Adrenal gland (tissue), 19 donors: ENCODE measurements at places on chromosomes 2 and 18. TPM values are rescaled to one million over a fixed set of nuclear protein-coding genes. Genes with fewer than 3 reads are reported as not detected.

ZNF521 gene
- 29.9 TPM for total RNA-seq

ANKRD62 gene
- total RNA-seq, result not detected

LINC00305 gene
- total RNA-seq, result not detected

ACTG2 gene
- 2.6 TPM for total RNA-seq

OR6B2 gene
- not detected for total RNA-seq

GLI2 gene
- total RNA-seq, result 2.4 TPM

DOCK10 gene
- total RNA-seq, result 40.0 TPM

TTL gene
- total RNA-seq, result 6.3 TPM

ITM2C gene
- total RNA-seq, result 25.6 TPM

TRAF3IP1 gene
- total RNA-seq, result 6.8 TPM

ADCYAP1 gene
- total RNA-seq, result not detected

ADRA2B gene
- total RNA-seq, result 1.7 TPM

MYO1B gene
- 24.0 TPM for total RNA-seq

MYOM1 gene
- 2.8 TPM for total RNA-seq
